ENCODE measurements at places on chromosomes 2 and 18.
A peak's percentile ranks its signal among the peaks of the same experiment; 100 is the strongest.

DNA sequence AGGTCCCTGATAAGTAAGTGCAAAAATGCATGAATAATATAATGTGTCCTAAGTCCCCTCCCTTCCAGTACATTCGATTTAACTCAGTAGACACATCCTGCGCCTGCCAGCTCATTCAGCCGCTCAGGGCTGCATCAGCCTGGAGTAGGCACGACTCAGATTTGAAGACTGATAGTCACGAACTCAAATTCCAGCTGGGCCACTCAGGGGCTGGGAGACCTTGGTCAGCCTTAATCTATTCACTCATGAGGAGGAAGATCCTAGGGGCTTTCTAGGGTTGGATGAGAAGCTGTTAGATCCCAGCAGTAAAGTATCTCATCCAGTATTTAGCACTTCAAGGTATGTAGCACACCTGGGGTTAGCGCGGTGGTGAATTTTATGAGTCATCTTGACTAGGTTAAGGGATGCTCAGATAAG, 98.9 kb upstream of the ODC1 start:
- no peak overlapping the region for H3K4me3 ChIP-seq
- no peaks in the 10 kb centered on the region for H3K27me3 ChIP-seq
- no peaks in the 10 kb centered on the region for H3K36me3 ChIP-seq
- no peak overlapping the region for H3K27ac ChIP-seq
- no peaks in the 10 kb centered on the region for H3K4me1 ChIP-seq
- no peak for DNase-seq

GRCh38 chr18:46621871-46622270, 35.1 kb downstream of the LOXHD1 start:
- H3K4me3 ChIP-seq, result no peak overlapping the region
- H3K27me3 ChIP-seq, result no peaks in the 10 kb centered on the region
- H3K27ac ChIP-seq, result no peak overlapping the region
- DNase-seq, result no peak
- no peaks in the 10 kb centered on the region for H3K36me3 ChIP-seq

DNA sequence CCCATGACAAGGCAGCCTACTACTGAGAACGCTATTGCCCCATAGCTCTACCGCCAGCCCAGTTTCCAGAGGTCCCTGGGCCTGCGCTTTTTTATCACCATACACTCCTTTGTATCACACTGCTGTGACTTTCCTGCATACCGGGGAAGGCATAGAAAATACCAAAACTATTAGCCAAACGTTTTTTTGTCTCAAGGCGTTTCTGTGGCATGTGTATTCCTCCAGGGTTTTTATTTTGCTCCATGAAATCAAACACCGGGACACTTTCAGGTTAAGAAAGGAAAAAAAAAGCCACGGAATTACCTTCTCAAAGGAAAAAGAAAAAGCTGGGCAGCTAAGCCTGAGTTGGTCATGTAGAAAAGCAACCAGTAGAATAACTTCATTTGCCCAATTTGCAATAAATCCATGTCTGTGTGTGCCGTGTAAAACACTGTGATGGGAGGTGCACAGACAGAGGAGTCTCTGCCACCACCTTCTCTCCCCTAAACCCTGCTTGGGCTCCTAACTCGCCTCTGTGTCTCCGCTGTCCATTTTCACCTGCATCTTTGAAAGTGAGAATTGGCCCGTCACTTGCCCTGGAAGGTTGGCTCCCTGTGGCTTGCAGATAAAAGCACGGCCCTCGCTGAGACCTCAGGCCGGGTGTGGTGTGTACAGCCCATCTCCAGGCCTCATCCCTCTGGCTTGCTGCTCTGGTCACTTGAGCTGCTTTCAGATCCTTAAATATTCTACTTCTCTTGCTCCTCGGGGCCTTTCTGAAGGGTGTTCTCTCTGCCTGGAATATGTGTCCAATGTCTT, 1.7 kb downstream of the AMER3 start:
- H3K27ac ChIP-seq, result no peak overlapping the region
- H3K4me1 ChIP-seq, result peaks cover 4% of the 10 kb centered on the region
- H3K27me3 ChIP-seq, result no peaks in the 10 kb centered on the region
- no peaks in the 10 kb centered on the region for H3K36me3 ChIP-seq
- H3K4me3 ChIP-seq, result no peak overlapping the region
- DNase-seq, result no peak

GRCh38 chr2:177888581-177888980, 184.0 kb downstream of the PDE11A start:
- no peak for DNase-seq
- no peak overlapping the region for H3K27ac ChIP-seq
- H3K4me3 ChIP-seq, result no peak overlapping the region
- no peaks in the 10 kb centered on the region for H3K36me3 ChIP-seq
- no peaks in the 10 kb centered on the region for H3K4me1 ChIP-seq
- no peaks in the 10 kb centered on the region for H3K27me3 ChIP-seq

- no peaks in the 10 kb centered on the region for H3K36me3 ChIP-seq
- H3K27ac ChIP-seq, result no peak overlapping the region
- DNase-seq, result no peak
These were observed 12.5 kb upstream of the TMEM185B start for GRCh38 chr2:120235681-120236080.

DNA sequence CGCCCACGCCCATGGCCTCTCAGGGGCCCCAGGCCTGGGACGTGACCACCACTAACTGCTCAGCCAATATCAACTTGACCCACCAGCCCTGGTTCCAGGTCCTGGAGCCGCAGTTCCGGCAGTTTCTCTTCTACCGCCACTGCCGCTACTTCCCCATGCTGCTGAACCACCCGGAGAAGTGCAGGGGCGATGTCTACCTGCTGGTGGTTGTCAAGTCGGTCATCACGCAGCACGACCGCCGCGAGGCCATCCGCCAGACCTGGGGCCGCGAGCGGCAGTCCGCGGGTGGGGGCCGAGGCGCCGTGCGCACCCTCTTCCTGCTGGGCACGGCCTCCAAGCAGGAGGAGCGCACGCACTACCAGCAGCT, 2.4 kb downstream of the B3GNT7 start:
- peak; percentile 39 for DNase-seq
- H3K4me3 ChIP-seq, result no peak overlapping the region
- H3K4me1 ChIP-seq, result peaks cover 13% of the 10 kb centered on the region
- H3K36me3 ChIP-seq, result no peaks in the 10 kb centered on the region
- no peak overlapping the region for H3K27ac ChIP-seq

DNA sequence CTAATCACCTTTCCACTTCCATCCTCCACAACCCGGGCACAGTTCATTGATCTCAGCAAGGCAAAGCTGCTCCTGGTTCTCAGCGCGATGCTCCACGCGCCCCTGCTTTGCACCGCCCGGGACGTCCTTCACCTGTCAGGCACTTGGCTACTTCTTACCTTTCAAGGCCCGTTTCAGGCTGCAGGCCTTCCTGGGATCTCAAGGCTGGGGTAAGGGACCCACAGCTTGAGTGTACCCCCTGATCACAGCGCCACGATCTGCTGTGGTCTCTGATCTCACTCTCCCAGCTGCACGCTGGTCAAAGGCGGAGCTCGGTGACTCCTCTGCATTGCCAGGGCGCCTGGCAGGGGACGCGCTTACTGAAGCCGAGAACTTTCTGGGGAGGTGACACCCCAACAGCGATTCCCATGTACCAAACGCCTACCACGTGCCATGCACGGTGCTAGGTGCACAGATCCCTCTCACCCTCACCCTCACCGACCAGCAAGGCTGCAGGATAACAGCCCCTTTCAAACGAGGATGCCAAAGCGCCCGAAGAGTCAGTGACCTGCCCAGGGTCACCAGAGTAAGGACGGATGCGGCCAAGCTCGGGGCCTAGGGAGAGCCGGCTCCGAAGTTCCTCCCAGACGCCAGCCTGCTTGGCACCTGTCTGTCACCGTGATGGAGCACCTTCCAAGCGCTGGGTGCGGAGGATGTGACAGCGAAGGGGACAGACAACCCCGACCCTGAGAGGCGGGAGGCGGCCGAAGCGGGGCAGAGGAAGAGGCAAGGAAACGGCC, 818 bp downstream of the ITGB1BP1 start:
- H3K27me3 ChIP-seq, result no peaks in the 10 kb centered on the region
- H3K36me3 ChIP-seq, result no peaks in the 10 kb centered on the region
- H3K27ac ChIP-seq, result peak overlapping the region; percentile 90
- DNase-seq, result peak; percentile 46
- H3K4me1 ChIP-seq, result peaks cover 6% of the 10 kb centered on the region

DNA sequence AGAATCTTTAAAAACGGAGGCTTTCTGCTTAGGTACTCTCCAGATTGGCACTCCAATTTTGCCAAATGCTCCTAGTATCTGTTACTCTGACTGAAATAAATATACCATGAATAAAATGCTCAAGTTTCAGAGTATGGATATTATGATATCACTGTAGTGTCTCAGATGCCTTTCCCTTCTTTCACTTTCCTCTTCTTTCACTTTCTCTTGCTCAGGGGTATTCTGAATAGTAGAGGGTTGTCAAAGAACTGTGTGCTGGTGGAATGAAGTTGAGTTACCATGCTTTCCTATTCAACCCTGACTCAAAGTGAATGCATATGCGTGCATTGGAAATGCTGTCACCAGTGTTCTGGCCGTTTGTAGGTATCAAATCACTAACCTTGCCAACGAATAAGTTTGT, 1015.2 kb upstream of the FANCL start:
- no peak overlapping the region for H3K4me3 ChIP-seq
- no peak for DNase-seq
- no peaks in the 10 kb centered on the region for H3K27me3 ChIP-seq
- no peaks in the 10 kb centered on the region for H3K4me1 ChIP-seq
- H3K36me3 ChIP-seq, result no peaks in the 10 kb centered on the region
- H3K27ac ChIP-seq, result no peak overlapping the region

GRCh38 chr2:160837416-160837815, 322.8 kb upstream of the TANK start:
- no peak overlapping the region for H3K27ac ChIP-seq
- H3K4me1 ChIP-seq, result no peaks in the 10 kb centered on the region
- DNase-seq, result no peak
- no peaks in the 10 kb centered on the region for H3K27me3 ChIP-seq
- no peak overlapping the region for H3K4me3 ChIP-seq

- no peak overlapping the region for H3K4me3 ChIP-seq
- peaks cover 3% of the 10 kb centered on the region for H3K36me3 ChIP-seq
- no peak overlapping the region for H3K27ac ChIP-seq
- H3K27me3 ChIP-seq, result no peaks in the 10 kb centered on the region
- peaks cover 31% of the 10 kb centered on the region for H3K4me1 ChIP-seq
These were observed 95.8 kb downstream of the PXDN start for GRCh38 chr2:1648241-1649102.

- H3K4me1 ChIP-seq, result no peaks in the 10 kb centered on the region
- no peak overlapping the region for H3K4me3 ChIP-seq
- H3K36me3 ChIP-seq, result no peaks in the 10 kb centered on the region
- no peak overlapping the region for H3K27ac ChIP-seq
- DNase-seq, result no peak
These were observed 150.4 kb downstream of the NR4A2 start for GRCh38 chr2:156182132-156182531.

DNA sequence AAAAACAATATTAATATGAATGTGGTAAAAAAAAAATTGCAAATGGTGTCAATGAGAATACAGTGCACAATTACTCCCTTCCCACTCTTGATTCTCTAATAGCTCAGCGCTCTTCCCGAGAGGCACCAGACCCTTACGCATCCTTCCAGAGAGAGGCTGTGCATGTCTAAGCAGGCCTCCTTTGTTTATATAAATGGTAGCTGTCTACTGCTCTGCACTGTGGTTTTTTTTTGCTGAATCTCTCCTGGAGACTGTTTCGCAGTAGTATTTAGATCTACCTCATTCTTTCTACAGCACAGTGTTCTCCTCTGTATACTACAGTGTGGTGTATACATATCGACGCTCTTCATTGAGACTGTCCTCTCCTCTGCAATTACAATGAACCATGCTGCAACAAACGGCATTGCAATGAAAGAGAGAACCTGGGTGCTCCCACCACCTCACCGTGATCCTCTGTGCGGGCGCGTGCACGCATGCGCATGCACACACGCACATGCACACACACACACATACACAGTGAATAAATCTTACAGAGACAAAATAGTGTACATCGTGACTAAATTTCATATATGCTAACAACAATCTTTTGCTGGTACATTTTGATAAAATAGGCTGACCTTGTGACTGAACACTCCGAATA, 19.4 kb downstream of the SEPTIN10 start:
- H3K36me3 ChIP-seq, result no peaks in the 10 kb centered on the region
- H3K27me3 ChIP-seq, result no peaks in the 10 kb centered on the region
- H3K4me3 ChIP-seq, result no peak overlapping the region
- no peak for DNase-seq

GRCh38 chr18:57668021-57668420, 46.4 kb upstream of the NARS1 start:
- no peaks in the 10 kb centered on the region for H3K36me3 ChIP-seq
- H3K27ac ChIP-seq, result no peak overlapping the region
- H3K27me3 ChIP-seq, result no peaks in the 10 kb centered on the region
- no peak overlapping the region for H3K4me3 ChIP-seq

DNA sequence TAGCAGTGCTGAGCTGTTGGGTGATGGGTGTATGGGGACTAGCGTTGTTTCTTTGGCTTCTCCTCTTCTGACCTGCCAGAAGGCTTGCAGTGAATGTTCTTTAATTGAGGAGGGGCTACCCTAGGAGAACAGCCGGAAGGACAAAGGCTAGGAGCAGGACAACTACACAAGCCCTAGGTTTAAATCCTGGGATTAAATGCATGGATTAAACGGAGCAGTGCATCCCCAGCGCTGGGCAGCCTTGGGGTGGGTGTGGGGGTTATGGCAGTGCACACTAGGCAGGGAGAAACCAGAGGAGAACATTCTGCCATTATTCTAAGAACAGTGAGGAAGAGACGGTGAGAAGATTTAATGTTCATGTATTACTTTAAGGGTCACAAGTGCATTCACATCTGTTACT, 86.4 kb upstream of the MCFD2 start:
- no peak overlapping the region for H3K4me3 ChIP-seq
- H3K4me1 ChIP-seq, result peaks cover 18% of the 10 kb centered on the region
- no peaks in the 10 kb centered on the region for H3K36me3 ChIP-seq

GRCh38 chr18:13273800-13274199, 55.2 kb downstream of the LDLRAD4 start:
- no peaks in the 10 kb centered on the region for H3K36me3 ChIP-seq
- no peaks in the 10 kb centered on the region for H3K27me3 ChIP-seq
- H3K4me3 ChIP-seq, result no peak overlapping the region
- H3K4me1 ChIP-seq, result no peaks in the 10 kb centered on the region
- no peak overlapping the region for H3K27ac ChIP-seq
- no peak for DNase-seq

DNA sequence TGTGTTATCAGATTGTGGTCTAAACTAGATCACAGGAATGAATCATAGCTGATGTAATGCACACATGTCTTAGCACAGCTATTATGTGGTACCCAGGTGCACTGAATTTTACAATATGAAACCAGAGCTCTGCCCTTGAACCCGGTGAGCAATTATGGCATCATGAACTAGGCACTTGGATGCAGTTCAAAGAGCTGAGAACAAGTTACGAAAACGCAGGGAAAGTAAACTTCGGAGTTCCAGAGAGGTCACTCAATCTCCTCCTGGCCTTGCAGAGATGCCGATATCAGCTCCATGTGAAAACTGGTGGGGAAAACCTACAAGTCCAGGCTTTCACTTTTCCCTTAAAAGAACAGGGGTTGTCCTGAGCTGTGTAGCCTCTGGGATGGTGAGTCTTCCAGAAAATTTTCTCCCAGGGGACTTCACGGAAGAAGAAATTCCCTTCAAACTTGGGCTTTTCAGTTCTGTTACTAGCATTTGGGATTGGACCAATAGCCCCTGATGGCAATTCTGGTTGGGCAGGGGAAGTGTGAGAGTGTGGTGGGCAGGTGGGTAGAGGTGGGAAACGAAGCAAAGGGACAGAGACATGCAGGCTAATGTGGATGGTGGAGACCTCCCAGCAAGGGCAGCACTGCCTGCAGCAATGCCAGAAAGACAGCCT, 71.1 kb upstream of the SH3BP4 start:
- no peak overlapping the region for H3K27ac ChIP-seq
- H3K4me3 ChIP-seq, result no peak overlapping the region
- peaks cover 9% of the 10 kb centered on the region for H3K4me1 ChIP-seq
- no peak for DNase-seq
- H3K36me3 ChIP-seq, result no peaks in the 10 kb centered on the region

GRCh38 chr18:48656582-48656981, 117.8 kb downstream of the CTIF start:
- no peak overlapping the region for H3K4me3 ChIP-seq
- no peaks in the 10 kb centered on the region for H3K36me3 ChIP-seq
- H3K27me3 ChIP-seq, result no peaks in the 10 kb centered on the region
